ENCODE measurements at places on chromosomes 2 and 18. TPM values are rescaled to one million over a fixed set of nuclear protein-coding genes. Genes with fewer than 3 reads are reported as not detected.

Gene RNF181
- 157 TPM for total RNA-seq

Gene SIGLEC15
- not detected for total RNA-seq

Gene LHCGR
- not detected for total RNA-seq

Gene DYSF
- total RNA-seq: 58.3 TPM

Gene FMNL2
- total RNA-seq: 12.0 TPM

Gene MAL
- total RNA-seq: not detected

GRCh38 chr2:119289093-119289492 is 65.5 kb downstream of the STEAP3 start:
- DNase-seq: no peak

- DNase-seq: no peak
Measured at GRCh38 chr2:64832936-64833335, 156.3 kb upstream of the SLC1A4 start.

- no peak for DNase-seq
Measured at GRCh38 chr2:236631856-236632291, 62.2 kb downstream of the ACKR3 start.

GRCh38 chr2:26043862-26044696 is 10.2 kb downstream of the RAB10 start:
- DNase-seq: no peak

GRCh38 chr18:79458131-79458838 is 62.6 kb downstream of the NFATC1 start:
- DNase-seq: peak; percentile 16

- DNase-seq: no peak
Measured at GRCh38 chr2:108949316-108950239, 39.4 kb downstream of the EDAR start.

- no peak for DNase-seq
Measured at GRCh38 chr18:24764766-24765165, 304.3 kb downstream of the HRH4 start.

GRCh38 chr18:63158676-63159291 is 160.8 kb downstream of the BCL2 start:
- DNase-seq: no peak

GRCh38 chr2:189336276-189336975 is 104.8 kb upstream of the WDR75 start:
- DNase-seq: no peak

DNA sequence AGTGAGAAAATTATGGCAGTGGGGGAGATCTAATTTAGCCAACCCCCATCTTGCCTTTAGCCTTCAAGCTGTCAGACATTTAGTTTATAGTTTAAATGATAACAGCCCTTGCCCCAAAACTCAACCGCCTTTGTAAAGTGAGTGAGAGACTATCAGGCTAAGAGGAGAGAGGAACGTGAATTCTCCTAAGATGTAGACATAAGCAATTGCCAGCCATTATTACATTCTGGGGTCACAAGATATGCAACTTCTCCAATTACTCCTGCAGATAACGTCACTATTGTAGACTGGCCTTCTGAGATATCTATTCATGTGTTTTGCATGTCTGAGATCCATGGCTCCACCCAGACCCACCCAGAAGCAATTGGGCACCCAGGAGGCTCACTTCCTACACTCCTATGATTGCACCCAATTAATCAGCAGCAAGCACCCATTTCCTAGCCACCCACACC is 307.3 kb downstream of the NBAS start:
- DNase-seq: no peak

GRCh38 chr2:71615767-71616730 is 162.7 kb downstream of the DYSF start:
- DNase-seq: peak; percentile 42

- no peak for DNase-seq
Measured at GRCh38 chr18:54521846-54522245, 69.2 kb upstream of the DYNAP start.

DNA sequence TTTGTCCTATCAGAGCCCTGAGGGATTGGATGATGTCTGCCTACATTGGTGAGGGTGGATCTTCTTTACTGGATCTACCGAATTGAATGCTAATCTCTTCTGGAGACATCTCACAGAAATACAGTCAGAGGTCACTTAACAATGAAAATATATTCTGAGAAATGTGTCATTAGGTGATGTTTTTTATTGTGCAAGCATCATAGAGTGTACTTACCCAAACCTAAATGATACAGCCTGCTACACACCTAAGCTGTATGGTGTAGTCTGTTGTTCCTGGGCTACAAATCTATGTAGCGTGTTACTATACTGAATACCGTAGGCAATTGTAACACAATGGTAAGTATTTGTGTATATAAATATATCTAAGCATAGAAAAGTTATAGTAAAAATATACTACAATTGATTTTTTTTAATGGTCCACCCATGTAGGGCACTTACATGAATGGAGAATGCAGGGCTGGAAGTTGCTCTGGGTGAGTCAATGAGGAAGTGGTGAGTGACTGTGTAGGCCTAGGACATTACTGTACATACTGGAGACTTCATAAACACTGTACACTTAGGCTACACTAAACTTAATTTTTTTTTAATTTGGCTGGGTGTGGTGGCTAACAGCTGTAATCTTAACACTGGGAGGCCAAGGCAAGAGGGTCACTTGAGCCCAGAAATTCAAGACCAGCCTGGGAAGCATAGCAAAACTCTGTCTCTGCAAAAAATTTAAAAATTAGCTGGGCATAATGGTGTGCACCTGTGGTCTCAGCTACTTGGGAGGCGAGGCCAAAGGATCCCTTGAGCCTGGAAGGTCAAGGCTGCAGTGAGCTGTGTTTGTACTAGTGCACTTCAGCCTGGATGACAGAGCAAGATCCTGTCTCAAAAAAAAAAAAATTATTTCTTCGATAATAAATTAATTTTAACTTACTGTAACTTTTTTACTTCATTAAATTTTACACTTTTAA is 226.3 kb upstream of the UBE2E3 start:
- DNase-seq: no peak

DNA sequence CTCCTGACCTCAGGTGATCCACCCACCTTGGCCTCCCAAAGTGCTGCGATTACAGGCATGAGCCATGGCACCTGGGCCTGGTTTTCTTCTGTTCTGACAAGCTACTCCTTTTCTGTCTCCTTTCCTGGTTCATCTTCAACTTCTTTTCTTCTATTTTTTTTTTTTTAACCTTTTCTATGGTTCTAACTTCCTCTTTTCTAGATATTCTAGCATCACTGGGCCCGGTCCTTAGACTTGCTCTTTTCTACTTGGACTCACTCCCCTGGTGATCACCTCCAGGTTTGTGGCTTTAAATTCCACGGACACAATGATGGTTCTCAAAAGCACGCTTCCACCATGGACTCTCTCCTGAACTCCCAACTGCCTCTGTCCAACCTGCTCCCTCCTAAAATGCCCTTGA is 2.0 kb downstream of the EIF2AK2 start:
- DNase-seq: no peak

GRCh38 chr18:55547705-55548056 is 40.3 kb downstream of the TCF4 start:
- DNase-seq: no peak

GRCh38 chr2:181463588-181463987 is 6.4 kb downstream of the ITGA4 start:
- no peak for DNase-seq

GRCh38 chr2:169673921-169674320 is 20.3 kb downstream of the CFAP210 start:
- no peak for DNase-seq
